ENCODE measurements at places on chromosomes 2 and 18.

DNA sequence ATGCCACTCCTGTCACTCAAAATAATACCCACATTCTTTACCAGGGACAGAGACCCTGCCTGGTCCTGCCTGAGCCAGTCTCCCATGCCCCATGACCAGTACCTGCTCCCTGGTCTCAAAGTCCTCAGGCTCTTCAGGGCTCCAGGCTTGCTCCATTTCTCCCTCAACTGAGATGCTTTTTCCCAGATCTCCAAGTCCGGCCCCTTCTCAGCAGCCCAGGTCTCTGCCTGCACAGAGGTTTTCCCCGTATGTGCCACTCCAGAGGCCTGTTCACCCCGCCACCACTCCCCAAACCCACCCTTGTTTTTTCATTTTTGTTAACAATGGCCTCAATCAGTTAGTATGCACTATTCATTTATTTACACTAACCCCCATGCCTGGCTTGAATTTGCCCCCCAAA is 499.5 kb upstream of the MYT1L start:
- no peaks in the 10 kb centered on the region for H3K27me3 ChIP-seq
- H3K4me1 ChIP-seq, result no peaks in the 10 kb centered on the region
- no peak overlapping the region for H3K4me3 ChIP-seq
- no peaks in the 10 kb centered on the region for H3K36me3 ChIP-seq

- H3K4me1 ChIP-seq, result no peaks in the 10 kb centered on the region
- H3K4me3 ChIP-seq, result no peak overlapping the region
- H3K36me3 ChIP-seq, result no peaks in the 10 kb centered on the region
- no peaks in the 10 kb centered on the region for H3K27me3 ChIP-seq
These were observed 7.6 kb upstream of the AGFG1 start for GRCh38 chr2:227464361-227464760.

GRCh38 chr2:241620419-241620769 is 16.6 kb downstream of the THAP4 start:
- H3K4me1 ChIP-seq, result no peaks in the 10 kb centered on the region
- no peak overlapping the region for H3K27ac ChIP-seq
- H3K4me3 ChIP-seq, result no peak overlapping the region
- DNase-seq, result no peak
- no peaks in the 10 kb centered on the region for H3K36me3 ChIP-seq
- no peaks in the 10 kb centered on the region for H3K27me3 ChIP-seq

DNA sequence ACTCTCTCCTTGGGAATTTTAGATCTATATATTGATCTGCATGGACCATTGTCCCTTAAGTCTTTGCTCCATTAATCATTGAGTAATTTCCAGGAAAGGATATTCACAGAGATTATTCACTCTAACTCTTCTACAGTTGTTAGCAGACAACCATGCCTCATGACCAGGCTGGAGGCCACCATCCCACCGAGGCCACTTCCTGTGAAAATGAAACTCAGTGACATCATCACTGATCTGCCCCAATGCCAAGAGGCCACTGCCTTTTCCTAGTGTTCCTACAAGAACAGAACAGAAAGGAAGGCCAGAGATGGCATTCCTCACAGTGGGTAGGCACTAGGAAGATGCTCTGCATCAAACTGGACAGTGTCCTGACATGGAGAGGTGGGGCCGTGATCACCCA is 161.3 kb downstream of the DTNA start:
- DNase-seq, result no peak
- no peak overlapping the region for H3K4me3 ChIP-seq
- no peak overlapping the region for H3K27ac ChIP-seq
- H3K36me3 ChIP-seq, result no peaks in the 10 kb centered on the region

DNA sequence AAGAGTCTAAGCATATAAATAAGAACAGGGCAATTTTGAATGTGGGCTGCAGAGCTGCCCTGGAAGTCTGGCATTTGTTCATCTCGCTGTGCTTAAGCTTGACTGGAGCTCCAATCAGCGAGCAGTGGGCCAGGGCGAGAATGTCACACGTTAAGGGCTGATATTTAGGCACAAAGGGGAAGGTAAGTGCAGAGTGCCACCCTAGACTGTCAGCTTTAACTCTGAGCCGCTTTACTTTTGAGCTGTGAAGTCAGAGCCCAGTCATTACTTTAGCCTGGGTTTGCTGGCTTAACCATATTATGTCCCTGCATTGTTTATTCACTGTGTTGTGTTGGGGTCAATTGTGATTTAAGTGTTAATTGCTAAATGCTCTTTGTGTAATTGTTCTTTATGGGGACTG is 236.1 kb upstream of the SIX3 start:
- H3K36me3 ChIP-seq, result no peaks in the 10 kb centered on the region
- peaks cover 18% of the 10 kb centered on the region for H3K4me1 ChIP-seq
- H3K27ac ChIP-seq, result no peak overlapping the region
- no peaks in the 10 kb centered on the region for H3K27me3 ChIP-seq
- no peak for DNase-seq
- H3K4me3 ChIP-seq, result no peak overlapping the region

DNA sequence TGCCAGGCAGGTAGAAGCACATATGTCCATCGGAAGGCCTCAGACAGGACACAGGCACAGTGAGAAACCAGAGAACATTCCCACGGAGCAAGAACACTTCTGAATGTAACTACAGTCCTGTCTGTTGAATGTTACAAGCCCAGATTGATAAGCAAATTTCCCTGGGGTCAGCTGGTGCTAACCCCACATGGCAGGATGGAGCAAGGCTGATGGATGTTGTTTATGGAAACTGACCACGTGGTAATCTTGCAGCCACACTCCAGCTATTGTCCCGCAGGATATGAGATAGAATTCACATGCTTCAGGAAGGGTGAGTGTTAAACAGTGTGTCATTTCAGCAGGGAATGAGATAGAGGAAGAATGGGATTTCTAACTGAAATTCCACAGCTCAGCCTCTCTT is 138.8 kb upstream of the COPS8 start:
- no peak overlapping the region for H3K27ac ChIP-seq
- no peaks in the 10 kb centered on the region for H3K27me3 ChIP-seq
- no peak for DNase-seq

DNA sequence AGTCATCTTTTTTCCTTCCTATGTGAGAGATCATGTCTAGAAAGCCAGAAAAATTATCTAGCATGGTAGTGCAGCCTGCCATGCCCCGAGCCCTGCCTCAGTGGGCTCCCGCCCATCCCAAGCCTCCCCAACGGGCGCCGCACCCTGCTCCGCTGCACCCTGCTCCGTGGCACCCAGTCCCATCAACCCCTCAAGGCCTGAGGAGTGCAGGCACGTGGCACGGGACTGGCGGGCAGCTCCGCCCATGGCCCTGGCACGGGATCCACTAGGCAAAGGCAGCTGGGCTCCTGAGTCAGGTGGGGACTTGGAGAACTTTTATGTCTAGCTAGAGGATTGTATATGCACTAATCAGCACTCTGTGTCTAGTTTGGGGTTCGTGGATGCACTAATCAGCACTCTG is 83.4 kb upstream of the COL3A1 start:
- H3K4me3 ChIP-seq, result no peak overlapping the region
- no peak for DNase-seq
- H3K4me1 ChIP-seq, result no peaks in the 10 kb centered on the region
- H3K36me3 ChIP-seq, result no peaks in the 10 kb centered on the region

- H3K27me3 ChIP-seq, result no peaks in the 10 kb centered on the region
- H3K4me3 ChIP-seq, result no peak overlapping the region
- DNase-seq, result no peak
- no peak overlapping the region for H3K27ac ChIP-seq
- H3K4me1 ChIP-seq, result no peaks in the 10 kb centered on the region
These were observed 24.5 kb downstream of the RTTN start for GRCh38 chr18:70181015-70181414.

DNA sequence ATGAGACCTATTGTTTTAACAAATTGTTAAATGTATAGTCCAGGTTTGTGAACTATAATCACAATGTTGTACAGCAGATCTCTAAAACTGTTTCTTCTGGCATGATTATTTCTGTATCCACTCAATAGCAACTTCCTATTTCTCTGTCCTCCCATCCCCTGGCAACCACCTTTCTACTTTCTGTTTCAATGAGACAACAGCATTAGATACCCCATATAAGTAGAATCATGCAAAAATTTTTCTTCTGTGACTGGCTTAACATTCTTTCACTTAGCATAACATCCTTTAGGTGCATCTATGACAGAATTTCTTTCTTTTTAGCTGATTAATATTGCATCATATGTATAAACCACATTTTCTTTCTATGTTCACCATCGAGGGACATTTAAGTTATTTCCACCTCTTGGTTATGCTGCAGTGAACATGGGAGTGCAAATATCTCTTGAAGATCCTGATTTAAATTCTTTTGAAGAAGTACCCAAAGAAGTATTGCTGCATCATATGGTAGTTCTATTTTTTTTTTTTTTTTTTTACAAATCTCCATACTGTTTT is 713.5 kb downstream of the LRP1B start:
- no peaks in the 10 kb centered on the region for H3K27me3 ChIP-seq
- no peak overlapping the region for H3K4me3 ChIP-seq
- peak; percentile 35 for DNase-seq
- H3K27ac ChIP-seq, result no peak overlapping the region
- H3K4me1 ChIP-seq, result no peaks in the 10 kb centered on the region

DNA sequence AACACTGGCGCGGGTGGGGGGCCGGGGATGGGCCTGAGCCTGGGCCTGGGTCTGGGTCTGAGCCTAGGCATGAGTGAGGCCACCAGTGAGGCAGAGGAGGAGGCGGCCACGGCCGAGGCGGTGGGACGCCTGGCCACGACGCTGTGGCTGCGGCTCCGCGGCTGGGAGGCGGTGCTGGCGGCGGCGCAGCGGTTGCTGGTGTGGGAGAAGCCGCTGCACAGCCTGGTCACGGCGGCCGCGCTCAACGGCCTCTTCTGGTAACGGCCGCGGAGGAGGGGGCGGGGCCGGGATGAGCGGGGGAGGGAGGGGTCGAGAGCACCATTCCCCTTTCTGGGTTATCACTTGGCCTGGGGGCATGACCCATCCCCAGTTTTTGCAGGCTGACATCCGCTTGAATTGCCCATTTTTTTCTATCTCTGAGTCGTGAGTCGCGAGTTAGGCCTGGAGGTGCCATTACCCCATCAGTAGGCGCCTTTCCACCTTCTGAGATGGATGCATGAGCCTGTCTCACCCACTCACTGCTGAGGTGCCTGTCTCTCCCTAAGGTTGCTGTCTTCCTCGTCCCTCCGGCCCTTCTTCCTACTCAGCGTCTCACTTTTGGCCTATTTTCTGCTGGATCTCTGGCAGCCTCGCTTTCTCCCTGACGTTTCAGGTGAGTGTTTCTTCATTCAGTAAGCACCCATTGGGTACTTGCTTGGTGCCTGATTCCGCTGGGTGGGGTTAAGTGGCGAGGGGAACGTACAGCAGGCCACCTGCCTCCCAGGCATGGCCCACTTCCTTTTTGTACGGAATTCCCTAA is 501 bp downstream of the RETREG2 start:
- no peaks in the 10 kb centered on the region for H3K27me3 ChIP-seq
- peaks cover 13% of the 10 kb centered on the region for H3K4me1 ChIP-seq
- peak overlapping the region; percentile 38 for H3K27ac ChIP-seq
- peaks cover 4% of the 10 kb centered on the region for H3K36me3 ChIP-seq

DNA sequence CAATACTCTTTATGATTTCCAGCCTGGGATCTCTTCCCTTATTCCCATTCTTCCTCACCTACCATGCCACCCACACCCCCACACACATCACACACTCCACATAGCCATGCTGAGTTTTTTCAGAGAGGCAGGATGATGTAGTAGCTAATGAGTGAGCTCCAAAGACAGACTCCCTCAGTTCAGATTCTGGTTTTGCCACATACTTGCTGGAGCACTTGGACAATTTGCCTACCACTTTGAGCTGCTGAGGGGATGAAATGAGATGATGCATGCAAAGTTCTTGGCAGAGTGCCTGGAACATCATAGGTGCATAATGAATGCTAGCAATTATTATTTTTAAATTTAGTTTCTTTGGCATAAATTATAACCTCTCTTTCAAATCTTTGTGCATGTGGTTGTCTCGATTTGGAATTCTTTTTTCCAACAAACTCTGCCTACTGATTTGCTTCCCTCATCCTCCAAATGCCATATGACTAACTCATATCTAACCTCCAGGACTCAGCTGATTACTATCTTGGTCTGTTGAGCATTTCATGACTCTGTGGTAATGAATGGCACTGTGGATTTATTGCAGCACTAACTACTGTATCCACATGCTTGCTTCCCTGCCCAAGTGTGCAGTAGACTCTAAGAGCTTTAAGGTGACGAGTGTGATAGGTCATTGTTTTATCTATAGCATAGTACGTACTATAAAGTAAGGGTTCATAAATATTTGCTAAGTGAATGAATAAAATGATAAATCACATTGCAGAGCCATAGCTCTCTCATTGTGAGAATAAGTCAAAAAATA is 99.1 kb downstream of the TACR1 start:
- no peak for DNase-seq
- H3K27ac ChIP-seq, result no peak overlapping the region
- H3K4me3 ChIP-seq, result no peak overlapping the region
- H3K27me3 ChIP-seq, result no peaks in the 10 kb centered on the region
- H3K4me1 ChIP-seq, result no peaks in the 10 kb centered on the region
- no peaks in the 10 kb centered on the region for H3K36me3 ChIP-seq

DNA sequence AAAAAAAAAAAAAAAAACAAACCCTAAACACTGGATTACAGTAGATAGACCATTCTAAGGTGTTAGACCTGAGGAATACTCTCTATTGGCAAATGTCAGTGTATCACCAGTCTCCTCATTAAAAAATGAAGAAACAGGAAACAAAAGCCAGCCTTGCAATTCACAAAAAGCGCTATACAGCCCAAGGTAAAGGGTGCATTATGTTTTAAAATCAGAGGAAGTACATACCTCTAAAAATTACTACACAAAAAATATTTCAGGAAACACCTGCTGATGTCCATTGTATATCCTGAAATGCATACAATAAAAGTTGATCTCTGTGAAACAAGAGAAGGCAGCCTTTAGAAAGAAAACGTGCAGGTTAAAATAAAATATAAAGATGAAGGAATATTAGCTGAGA is 54.9 kb upstream of the TSPYL6 start:
- no peak overlapping the region for H3K27ac ChIP-seq
- no peaks in the 10 kb centered on the region for H3K4me1 ChIP-seq
- H3K36me3 ChIP-seq, result no peaks in the 10 kb centered on the region
- no peaks in the 10 kb centered on the region for H3K27me3 ChIP-seq
- no peak overlapping the region for H3K4me3 ChIP-seq
- DNase-seq, result peak; percentile 27

GRCh38 chr18:40976050-40976449 is 979.0 kb upstream of the PIK3C3 start:
- DNase-seq, result no peak
- no peaks in the 10 kb centered on the region for H3K4me1 ChIP-seq
- H3K27ac ChIP-seq, result no peak overlapping the region
- no peaks in the 10 kb centered on the region for H3K27me3 ChIP-seq

DNA sequence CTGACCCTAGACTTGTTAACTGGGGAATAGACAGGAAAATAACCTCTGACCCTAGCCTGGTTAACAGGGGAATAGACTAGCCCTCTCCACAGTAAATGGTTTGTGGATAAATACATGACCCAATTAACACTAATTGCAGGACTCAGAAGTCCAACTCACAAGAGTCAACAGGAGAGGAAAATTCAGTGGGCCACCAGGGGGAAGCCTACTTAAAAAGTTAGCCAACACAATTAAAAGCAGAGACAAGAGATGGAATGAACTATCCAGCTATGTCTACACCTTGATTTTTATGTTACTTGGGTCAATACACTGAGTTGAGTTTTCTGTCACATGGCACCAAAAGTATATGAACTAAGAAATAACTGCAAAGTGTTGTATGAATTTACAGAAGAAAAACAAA is 158.8 kb upstream of the SLC39A10 start:
- H3K27ac ChIP-seq, result no peak overlapping the region
- peak; percentile 67 for DNase-seq
- H3K27me3 ChIP-seq, result no peaks in the 10 kb centered on the region
- H3K4me1 ChIP-seq, result 0 out of 2 replicates have a peak, but pooled peaks cover 1% of the 10 kb centered on the region
- H3K4me3 ChIP-seq, result no peak overlapping the region
- H3K36me3 ChIP-seq, result no peaks in the 10 kb centered on the region

- no peak overlapping the region for H3K4me3 ChIP-seq
- no peak overlapping the region for H3K27ac ChIP-seq
- no peak for DNase-seq
- H3K36me3 ChIP-seq, result no peaks in the 10 kb centered on the region
- H3K27me3 ChIP-seq, result no peaks in the 10 kb centered on the region
These were observed 318.5 kb downstream of the GRB14 start for GRCh38 chr2:164302786-164303185.

Measured in MM.1S (cell line).